ENCODE measurements at places on chromosomes 11 and 22.

GRCh38 chr11:10502770-10503169 is 38.2 kb downstream of the RNF141 start:
- no peak for DNase-seq

GRCh38 chr11:73233211-73233610 is 15.1 kb downstream of the P2RY2 start:
- DNase-seq = no peak

DNA sequence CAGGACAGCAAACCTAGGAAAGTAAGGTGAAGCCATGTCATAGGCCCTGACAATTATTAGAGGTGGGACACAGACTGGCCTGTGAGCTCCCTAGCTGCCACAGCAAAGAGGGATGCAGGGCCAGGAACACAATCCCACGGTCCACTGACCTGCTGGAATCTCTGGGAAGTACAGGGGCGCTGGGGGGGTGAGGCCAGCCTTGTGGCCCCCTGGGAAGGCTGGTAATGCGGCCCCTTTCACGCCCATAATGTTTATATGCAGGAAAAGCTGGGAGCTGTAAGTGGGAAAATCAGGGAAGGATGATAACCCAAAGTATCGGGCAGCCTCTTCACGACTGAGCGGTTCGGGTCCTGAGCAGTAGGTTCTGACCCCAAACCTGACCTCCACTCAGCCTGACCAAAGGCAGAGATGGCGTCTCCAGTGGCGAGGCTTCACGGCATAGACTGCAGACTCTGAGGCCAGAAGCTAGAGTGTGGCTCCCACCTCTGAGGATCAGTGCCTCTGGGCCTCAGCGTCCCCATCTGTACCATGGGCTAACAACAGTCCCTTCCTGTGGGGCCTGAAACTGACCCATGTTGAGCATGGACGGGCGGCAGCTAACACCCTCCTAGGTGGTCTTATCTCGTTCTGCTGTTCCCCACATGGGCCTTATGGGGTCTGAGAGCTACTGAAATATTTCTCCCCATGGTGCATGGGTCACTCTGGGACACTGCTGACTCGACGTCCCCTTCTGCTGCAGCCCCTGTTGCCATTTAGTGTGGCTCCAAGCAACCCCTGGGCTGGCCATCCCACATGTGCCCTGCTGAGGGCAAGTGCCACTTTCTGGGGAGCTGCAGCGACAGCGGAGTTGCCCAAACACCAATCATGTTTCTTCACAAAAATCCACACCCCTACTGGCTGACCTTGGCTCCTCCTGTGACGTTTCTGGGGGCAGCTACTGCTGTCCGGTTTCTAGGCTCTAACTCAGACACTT is 101.8 kb downstream of the PHF21B start:
- no peak for DNase-seq

DNA sequence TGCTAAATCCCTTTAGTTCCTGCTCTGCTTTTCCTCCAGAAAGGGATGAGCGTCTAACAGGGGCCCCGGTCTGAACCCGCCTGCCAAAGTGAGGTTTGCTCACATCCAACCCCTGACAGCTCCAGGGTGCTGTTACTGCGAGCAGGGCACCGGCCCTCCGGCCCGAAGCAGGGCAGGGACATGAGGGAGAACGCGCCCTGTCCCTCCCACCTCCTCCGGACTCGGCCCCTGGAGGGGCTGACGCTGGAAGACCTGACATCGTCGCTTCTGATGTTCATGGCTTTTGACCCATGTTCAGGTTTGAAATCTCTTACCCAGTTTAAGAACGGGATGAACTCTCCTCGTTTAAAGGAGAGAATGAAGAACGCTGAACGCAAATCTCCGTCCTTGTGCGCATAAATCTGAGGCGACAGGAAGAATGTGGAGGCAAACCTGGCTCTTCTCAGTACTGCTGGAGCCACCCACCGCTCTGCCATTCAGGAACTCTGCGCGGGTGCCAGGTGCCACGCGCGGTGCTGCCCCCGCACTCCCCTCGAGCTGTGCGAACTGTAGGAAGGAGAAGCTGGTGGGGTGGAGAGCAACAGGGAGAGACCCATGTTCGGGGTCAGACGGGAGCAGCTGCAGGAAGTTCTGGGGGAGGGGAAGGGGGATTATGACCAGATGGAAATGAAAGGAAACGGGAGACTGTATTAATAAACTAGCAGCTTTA is 826 bp upstream of the EEF1G start:
- peak; percentile 23 for DNase-seq

DNA sequence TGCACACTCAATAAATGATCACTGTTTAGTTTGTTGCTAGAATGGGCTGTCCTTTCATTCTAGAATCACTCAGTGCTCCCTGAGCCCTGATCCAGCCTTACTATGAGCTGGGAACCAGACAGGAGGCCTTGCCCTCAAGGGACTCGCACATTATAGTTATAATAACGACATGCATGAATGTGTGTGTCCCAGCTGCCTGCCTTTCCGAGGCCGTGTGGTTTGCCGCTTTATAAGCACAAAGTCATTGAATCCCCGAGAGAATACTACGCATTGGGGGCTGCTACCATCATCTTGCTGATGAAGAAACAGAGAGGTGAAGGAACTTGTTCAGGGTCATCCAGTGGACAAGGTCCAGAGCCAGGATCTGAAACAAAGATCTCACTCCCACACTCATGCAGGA is 75.7 kb downstream of the NFAM1 start:
- DNase-seq = no peak

GRCh38 chr11:65274735-65275682 is 13.2 kb downstream of the POLA2 start:
- peak; percentile 33 for DNase-seq
